ENCODE measurements at places on chromosomes 1 and 21.
A peak's percentile ranks its signal among the peaks of the same experiment; 100 is the strongest.

- no peak overlapping the region for H3K4me3 ChIP-seq
- H3K4me1 ChIP-seq: peaks cover 2% of the 10 kb centered on the region
- H3K27me3 ChIP-seq: no peaks in the 10 kb centered on the region
- H3K36me3 ChIP-seq: peaks cover 11% of the 10 kb centered on the region
- peak; percentile 42 for DNase-seq
- peak overlapping the region; percentile 27 for H3K27ac ChIP-seq
Measured at GRCh38 chr1:6222636-6223035, 13.1 kb downstream of the ICMT start.

- no peaks in the 10 kb centered on the region for H3K27me3 ChIP-seq
- H3K4me1 ChIP-seq: no peaks in the 10 kb centered on the region
- peak overlapping the region; percentile 57 for H3K27ac ChIP-seq
- H3K4me3 ChIP-seq: peak overlapping the region; percentile 93
Measured at GRCh38 chr21:36321325-36322082, 1.5 kb downstream of the MORC3 start.

DNA sequence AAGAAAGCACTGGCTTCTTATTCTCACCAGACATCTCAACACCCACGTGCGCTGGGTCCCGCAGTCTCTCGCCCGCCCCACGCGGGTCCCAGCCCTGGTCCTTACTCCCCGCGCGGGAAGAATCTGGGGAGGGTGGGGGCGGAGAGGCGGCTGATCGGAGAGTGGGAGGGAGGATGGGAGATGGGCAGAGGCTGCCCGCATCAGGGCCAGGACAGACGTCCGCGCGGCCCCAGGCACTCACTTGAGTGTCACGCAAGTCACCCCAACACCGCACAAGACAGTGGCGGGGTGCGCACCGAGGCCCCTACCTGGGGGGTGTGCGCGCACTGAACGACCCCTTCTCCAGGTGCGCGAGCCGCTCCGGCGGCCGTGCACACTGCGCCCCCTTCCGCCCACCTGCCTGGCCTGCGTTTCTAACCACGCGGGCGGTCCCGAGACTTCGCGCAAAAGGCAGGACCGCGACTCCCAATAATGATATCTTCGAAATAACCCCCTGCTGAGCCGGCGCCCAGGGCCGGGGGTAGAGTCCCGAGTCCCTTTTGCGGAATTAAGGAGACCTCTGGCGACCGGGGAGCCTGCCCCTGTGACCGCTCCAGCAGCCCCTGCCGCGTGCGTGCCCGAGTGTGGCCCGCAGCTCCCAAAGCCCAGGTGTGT, 6.0 kb upstream of the SIM2 start:
- peaks cover 88% of the 10 kb centered on the region for H3K27me3 ChIP-seq
- no peaks in the 10 kb centered on the region for H3K36me3 ChIP-seq
- H3K27ac ChIP-seq: no peak overlapping the region
- DNase-seq: no peak

- H3K27ac ChIP-seq: no peak overlapping the region
- no peaks in the 10 kb centered on the region for H3K4me1 ChIP-seq
- H3K4me3 ChIP-seq: no peak overlapping the region
- H3K27me3 ChIP-seq: no peaks in the 10 kb centered on the region
- no peaks in the 10 kb centered on the region for H3K36me3 ChIP-seq
Measured at GRCh38 chr1:90144820-90145219, 149.9 kb downstream of the ZNF326 start.

DNA sequence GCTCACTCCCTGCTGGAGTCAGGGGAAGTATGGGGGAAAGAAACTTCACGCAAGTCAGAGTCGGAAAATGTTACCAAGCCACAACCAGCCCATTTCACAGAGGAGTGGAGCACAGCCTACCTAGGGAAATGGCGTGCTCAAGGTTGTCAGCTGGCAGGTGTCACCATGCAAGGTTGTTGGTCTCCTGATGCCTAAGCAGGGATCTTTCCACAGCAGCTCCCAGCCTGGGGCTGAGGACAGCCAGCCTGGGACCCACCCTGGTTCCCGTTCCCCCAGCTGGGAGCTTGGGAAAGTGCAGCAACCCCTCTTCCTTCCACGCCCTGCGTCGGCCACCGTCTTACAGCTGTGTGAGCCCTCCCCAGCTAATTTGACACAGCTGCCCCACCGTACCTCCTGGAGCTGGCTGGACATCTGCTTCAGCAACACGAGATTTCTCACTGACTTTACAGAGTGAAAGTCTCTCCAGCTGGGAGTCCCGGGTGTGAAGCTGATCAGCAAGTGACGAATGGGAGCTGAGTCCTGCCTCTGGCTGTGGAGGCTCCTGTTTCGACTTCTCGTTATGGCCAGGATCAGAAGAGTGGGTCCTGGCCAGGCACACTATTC, 224.6 kb upstream of the RAB4A start:
- no peak overlapping the region for H3K27ac ChIP-seq
- no peaks in the 10 kb centered on the region for H3K27me3 ChIP-seq
- DNase-seq: no peak
- no peak overlapping the region for H3K4me3 ChIP-seq
- no peaks in the 10 kb centered on the region for H3K36me3 ChIP-seq

GRCh38 chr1:162206749-162207635, 137.5 kb downstream of the NOS1AP start:
- DNase-seq: no peak
- peaks cover 10% of the 10 kb centered on the region for H3K27me3 ChIP-seq
- no peaks in the 10 kb centered on the region for H3K4me1 ChIP-seq
- no peak overlapping the region for H3K27ac ChIP-seq
- H3K4me3 ChIP-seq: no peak overlapping the region
- H3K36me3 ChIP-seq: no peaks in the 10 kb centered on the region

- H3K4me3 ChIP-seq: no peak overlapping the region
- no peaks in the 10 kb centered on the region for H3K36me3 ChIP-seq
- no peaks in the 10 kb centered on the region for H3K27me3 ChIP-seq
Measured at GRCh38 chr1:162956922-162957321, 95.9 kb upstream of the CCDC190 start.

GRCh38 chr1:156889802-156890580, 3.5 kb upstream of the PEAR1 start:
- H3K27me3 ChIP-seq: peaks cover 19% of the 10 kb centered on the region
- DNase-seq: peak; percentile 59
- H3K4me3 ChIP-seq: no peak overlapping the region
- H3K36me3 ChIP-seq: no peaks in the 10 kb centered on the region
- no peak overlapping the region for H3K27ac ChIP-seq
- peaks cover under 1% of the 10 kb centered on the region for H3K4me1 ChIP-seq

DNA sequence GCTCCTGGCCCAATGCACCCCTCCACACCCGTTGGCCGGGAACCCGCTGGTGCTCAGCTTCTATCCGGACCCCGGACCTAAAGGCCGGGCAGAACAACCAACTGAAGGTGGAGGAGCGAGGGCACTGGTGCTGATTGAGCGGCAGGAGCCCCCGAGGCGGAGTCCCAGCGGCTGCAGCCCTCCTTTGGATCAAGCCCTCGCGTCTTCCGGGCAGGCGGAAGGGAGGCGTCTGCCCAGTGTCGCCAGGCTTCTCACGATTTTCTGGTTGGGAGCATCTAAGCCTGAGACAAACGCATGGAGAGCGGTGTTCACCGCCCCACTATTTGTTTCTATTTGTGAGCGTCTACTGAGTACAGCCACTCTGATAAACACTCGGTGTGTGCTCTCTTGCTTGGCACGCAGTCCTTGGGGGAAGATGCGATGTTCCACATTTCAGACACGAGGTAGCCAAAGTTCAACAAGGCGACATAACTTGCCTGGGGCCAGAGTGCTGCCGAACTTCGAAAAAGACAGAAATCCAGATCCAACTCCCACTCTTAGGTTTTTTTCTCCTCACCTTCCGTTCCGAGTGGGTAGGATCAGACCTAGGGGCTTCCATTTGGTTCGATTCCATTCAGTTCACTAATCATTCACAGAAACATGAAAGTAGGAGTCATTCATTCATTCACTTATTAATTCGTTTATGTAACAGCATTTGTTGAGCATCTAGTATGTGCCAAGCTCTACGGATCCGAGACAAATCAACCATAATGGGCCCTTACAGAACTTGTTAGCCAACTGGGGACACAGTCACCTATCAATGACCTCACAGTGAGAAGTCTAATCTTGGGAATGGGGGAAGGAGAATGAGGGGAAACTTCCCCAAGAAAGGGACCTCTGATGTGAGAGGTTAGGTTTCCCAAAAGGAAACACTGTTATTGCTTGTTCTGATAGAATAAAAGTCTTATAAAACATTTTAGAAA, 4.9 kb upstream of the DMRTA2 start:
- peaks cover 88% of the 10 kb centered on the region for H3K27me3 ChIP-seq
- H3K4me3 ChIP-seq: no peak overlapping the region
- H3K27ac ChIP-seq: no peak overlapping the region
- no peak for DNase-seq
- H3K36me3 ChIP-seq: no peaks in the 10 kb centered on the region

DNA sequence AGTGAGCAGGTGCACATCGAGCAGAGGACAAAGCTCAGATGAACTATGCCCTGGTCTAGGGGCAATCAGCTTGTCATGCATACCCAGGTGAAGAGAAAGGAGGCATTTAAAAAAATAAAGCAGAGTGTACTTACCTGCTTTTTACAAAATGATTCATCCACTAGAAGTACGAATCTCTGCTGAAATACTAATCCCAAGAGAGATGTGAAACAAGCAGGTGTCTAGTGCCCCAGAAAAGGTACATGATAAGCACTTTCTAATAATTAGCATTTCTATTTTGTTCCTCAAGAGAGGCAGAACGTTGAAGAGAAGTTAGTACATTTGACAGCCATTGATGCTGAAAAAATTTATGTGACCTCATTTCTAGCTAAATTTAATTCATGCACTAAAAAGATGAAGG, 31.1 kb downstream of the CHODL start:
- H3K27me3 ChIP-seq: no peaks in the 10 kb centered on the region
- no peaks in the 10 kb centered on the region for H3K36me3 ChIP-seq
- H3K27ac ChIP-seq: no peak overlapping the region
- no peaks in the 10 kb centered on the region for H3K4me1 ChIP-seq

- H3K36me3 ChIP-seq: no peaks in the 10 kb centered on the region
- DNase-seq: no peak
- no peak overlapping the region for H3K27ac ChIP-seq
- no peaks in the 10 kb centered on the region for H3K27me3 ChIP-seq
- H3K4me1 ChIP-seq: no peaks in the 10 kb centered on the region
- no peak overlapping the region for H3K4me3 ChIP-seq
Measured at GRCh38 chr1:11364170-11364569, 91.2 kb downstream of the UBIAD1 start.

DNA sequence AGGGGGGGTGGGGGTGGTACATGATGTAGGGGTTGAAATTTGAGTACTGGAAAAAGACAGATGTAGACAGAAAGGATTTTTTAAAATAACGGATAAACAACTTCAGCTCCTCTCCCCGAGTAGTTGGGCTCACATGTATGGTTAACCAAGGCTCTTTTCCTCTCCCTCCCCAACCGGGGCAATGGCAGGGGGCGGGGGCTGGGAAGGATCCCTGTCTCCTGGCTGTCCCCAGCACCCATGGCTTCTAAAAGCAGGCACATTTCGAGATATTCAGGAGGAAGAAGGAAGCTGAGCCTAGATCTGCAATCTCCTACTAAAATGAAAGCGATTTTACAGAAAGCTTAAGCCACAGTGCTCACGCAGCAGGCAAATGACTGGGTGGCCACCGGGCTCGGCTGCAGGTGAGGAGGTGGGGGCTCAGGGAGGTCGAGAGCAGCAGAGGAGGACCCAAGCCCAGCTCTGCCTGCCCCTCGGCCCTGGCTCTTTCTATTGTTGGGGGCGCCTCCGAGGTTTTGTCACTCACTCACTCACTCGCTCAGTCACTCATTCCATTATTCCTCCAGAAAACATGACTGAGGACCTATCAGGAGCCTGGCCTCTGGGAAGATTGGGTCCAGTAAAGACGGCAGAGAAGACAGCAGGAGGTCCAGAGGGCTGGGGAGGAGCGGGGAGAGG, 573.3 kb downstream of the PTPRU start:
- no peak for DNase-seq
- H3K4me1 ChIP-seq: no peaks in the 10 kb centered on the region
- no peak overlapping the region for H3K27ac ChIP-seq

DNA sequence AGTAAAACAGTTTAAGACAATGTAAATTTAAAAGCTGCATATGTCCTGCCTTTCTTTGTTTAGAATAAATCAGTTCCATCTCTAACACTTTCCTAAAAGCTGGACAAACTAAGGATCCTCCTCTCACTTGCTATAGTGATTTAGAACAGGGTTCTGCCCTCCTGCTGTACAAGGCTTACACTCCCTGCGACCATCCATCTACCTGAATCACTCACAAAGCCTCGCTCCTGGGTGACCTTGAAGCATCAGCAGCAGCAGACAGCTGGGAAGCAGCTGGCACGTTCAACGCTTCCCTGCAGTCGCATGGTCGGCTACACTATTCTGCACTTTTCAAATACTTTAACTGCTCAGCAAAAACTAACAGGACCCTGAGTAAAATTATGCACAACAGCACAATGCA, 128.0 kb downstream of the NTPCR start:
- no peak overlapping the region for H3K4me3 ChIP-seq
- H3K27me3 ChIP-seq: no peaks in the 10 kb centered on the region
- no peak for DNase-seq

DNA sequence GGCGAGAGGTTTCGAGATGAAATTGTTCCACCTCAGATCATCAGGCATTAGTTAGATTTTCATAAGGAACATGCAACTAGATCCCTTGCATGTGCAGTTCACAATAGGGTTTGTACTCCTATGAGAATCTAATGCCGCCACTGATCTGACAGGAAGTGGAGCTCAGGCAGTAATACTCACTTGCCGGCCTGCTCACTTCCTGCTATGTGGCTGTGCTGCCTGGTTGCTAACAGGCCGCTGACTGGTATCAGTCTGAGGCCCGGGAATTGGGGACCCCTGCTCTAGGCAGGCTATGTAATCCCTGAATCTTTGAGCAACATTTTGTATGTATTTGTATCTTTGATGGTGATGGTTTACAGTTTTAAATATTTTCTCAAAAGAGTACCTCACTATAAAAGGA, 32.5 kb downstream of the XKR8 start:
- H3K27ac ChIP-seq: no peak overlapping the region
- no peaks in the 10 kb centered on the region for H3K4me1 ChIP-seq
- no peaks in the 10 kb centered on the region for H3K27me3 ChIP-seq

- H3K36me3 ChIP-seq: no peaks in the 10 kb centered on the region
- H3K27ac ChIP-seq: no peak overlapping the region
- H3K4me1 ChIP-seq: no peaks in the 10 kb centered on the region
- no peak for DNase-seq
Measured at GRCh38 chr21:31804008-31804394, 68.8 kb upstream of the HUNK start.
